ENCODE measurements at places on chromosomes 12 and 14.

- DNase-seq: no peak
Observed at GRCh38 chr12:9707356-9707755, 25.5 kb downstream of the CLECL1 start.

DNA sequence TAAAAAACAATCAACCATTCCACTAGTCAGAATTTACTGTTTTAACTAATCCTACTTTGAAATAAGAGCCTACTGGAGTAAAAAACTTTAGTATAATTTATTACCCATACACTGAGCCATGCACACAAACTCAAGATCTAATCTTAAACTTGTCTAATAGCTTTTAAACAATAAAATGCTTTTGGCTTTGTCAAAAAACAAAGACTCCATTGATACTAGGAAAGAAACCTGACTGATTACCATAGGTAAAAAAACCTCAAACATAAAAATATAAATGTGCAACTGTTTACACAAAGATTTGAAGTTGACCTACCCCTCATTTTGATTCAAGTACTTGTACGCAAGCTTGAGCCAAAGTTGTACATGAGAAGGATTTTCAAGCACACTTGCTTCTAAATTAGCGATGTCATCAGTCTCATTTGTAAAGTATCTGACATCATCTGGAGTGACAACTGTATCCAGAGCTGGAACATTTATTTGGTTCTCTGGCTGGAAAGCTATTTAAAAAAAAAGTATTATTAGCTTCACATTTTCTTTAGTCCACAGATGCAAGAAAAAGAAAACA lies 36.1 kb downstream of the ZFC3H1 start:
- no peak for DNase-seq

GRCh38 chr12:115895247-115895646 lies 382.2 kb downstream of the MED13L start:
- DNase-seq: no peak

DNA sequence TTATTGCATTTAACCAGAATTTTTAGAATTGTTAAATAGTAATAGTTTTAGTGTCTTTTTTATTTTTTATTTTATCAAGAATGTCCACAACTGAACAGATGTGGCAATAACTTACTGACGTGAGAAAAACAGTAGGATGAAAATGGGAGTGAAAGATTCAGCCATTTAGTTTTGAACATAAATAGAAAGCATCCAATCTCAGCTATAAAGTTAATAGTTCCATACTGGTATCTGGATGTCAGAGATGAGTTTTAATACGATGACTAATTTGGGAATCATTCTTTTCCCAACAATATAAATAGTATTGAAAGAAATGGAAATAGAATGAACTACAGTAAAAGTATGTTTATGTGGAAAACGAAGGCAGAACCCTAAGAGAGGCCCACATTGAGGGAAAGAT lies 159.4 kb downstream of the EPS8 start:
- DNase-seq: no peak

GRCh38 chr12:85872497-85873091 lies 1.5 kb upstream of the NTS start:
- DNase-seq: no peak
